Esophagus mucosa (tissue), 1 donor: ENCODE measurements at places on chromosomes 4 and X. TPM values are rescaled to one million over a fixed set of nuclear protein-coding genes. Genes with fewer than 3 reads are reported as not detected.

GRCh38 chrX:139851730-139852129 lies 81.1 kb downstream of the ATP11C start:
- no peak for ATAC-seq

GRCh38 chrX:53263597-53264094 lies 17.7 kb downstream of the IQSEC2 start:
- peak; percentile 63 for ATAC-seq

The SLC6A14 gene
- 10.7 TPM for total RNA-seq

GRCh38 chr4:39339968-39340367 lies 26.2 kb downstream of the RFC1 start:
- no peak for ATAC-seq

DNA sequence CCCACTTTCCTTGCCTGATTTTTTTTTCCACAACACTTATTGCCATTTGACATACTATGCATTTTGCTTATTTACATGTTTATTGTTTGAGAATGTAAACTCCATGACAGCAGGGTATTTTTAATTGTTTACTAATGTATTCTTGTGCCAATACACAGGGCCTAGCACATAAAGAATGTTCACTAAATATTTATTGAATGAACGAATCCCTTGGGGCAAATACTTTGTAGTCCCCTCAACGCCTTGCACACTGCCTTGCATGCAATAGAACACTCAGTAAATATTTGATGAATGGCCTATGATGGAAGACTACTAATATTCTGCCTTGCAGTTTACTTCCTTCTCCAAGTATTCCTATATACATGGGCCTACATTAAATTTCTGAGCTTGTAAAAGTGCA lies 1.4 kb upstream of the PRPS1 start:
- no peak for ATAC-seq

DNA sequence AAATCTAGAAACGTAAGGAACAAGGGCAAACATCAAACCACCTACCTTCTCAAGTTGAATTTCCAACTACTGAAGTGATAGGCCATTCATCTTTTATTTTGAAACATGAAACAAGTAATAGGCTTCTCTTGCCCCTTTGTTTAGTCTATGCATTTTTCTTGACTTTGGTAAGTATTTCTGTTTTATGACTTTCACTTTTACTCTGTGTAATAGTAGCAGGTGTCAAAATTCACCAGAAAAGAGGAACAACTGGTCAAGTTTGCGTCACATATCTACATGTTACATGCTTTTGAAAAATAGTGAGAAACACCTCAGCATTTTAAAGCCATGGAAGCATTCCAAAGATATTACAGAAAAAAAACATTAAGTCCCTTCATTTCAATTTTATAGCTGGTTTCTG lies 157.1 kb upstream of the FTHL17 start:
- no peak for ATAC-seq

GRCh38 chr4:141802333-141802732 lies 165.9 kb downstream of the IL15 start:
- no peak for ATAC-seq

GRCh38 chrX:110331444-110332030 lies 13.7 kb upstream of the AMMECR1 start:
- no peak for ATAC-seq

The CTAG2 gene
- total RNA-seq, result not detected

The NHSL2 gene
- 1.2 TPM for total RNA-seq

DNA sequence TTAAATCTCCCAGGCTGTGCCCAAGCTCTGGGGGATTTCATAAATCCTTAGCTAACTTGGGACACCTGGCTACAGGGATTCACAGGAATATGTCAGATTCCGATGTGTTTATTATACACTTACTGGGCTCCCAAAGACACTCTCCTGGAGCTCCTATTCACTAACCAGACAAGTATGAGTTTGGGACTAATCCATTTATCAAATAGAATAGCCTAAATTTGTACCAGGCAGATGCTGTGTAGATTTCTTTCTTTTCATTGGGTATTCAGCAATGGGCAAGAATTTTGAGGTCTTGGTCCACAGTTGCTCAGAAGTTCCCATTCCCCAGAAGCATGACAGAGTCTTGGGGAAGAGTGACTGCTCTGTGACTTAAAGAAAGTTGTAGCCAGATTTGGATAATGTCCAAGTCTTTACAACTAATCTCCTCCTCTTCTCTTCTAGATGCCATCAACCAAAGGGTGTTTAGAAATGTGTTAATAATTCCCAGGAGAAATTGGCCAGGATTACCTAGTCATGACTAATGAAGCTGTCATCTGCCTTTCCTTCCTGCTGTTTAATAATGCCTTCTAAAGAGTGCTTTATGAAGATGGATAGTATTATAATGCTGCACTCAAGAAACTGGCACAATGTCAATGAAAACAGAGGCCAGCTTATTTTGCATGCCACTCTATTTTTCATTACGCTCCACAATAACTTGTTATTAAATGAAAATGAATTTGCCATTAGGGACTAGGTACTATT lies 120.9 kb downstream of the CHIC2 start:
- peak; percentile 98 for ATAC-seq

The NDST4 gene
- not detected for total RNA-seq

The FGFR3 gene
- 150 TPM for total RNA-seq

DNA sequence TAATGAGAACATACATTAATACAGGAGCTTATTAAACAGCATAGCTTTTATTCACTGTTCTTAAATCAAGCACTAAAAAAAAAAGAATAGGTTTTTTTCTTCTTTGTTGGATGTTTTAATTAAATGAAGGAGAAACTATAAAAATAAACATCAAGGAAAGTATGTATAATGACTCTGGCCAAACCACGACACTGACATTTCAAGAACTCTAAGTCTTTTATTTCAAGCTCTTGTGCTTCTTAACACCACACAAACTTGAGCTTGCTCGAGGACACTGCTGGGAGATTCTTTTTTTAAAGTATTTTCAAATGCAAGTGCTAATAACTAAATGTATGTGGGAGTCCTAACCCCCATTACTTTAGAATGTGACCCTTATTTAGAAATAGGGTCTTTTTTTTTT lies 204.9 kb upstream of the PPARGC1A start:
- no peak for ATAC-seq

The NLRP2B gene
- total RNA-seq, result not detected

The CLCN4 gene
- 0.84 TPM for total RNA-seq
